ENCODE measurements at places on chromosomes 11 and 22.

DNA sequence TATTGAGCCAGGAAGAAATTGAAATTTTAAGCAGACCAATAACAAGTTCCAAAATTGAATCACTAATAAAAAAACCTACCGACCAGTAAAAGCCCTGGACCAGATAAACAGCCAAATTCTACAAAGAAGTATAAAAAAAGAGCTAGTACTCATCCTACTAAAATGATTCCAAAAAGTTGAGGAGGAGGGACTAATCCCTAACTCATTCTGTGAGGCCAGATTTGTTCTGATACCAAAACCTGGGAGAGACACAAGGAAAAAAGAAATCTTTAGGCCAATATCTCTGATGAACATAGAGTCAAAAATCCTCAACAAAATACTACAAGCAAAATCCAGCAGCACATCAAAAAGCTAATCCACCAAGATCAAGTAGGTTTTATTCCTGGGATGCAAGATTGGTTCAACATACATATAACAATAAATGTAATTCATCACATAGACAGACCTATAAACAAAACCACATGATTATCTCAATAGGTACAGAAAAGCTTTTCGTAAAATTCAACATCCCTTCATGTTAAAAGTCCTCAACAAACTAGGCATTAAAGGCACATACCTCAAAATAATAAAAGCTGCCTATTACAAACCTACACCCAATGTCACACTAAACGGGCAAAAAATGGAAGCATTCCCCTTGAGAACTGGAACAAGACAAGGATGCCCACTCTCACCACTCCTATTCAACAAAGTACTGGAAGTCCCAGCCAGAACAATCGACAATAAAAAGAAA, 13.1 kb downstream of the OR52A5 start:
- no peak for DNase-seq

GRCh38 chr11:81112718-81113117, 1620.9 kb downstream of the FAM181B start:
- no peak for DNase-seq

- DNase-seq = no peak
Observed at GRCh38 chr22:31400023-31400397, 606 bp downstream of the DRG1 start.

GRCh38 chr11:118149493-118149892, 3.1 kb downstream of the SCN4B start:
- no peak for DNase-seq

DNA sequence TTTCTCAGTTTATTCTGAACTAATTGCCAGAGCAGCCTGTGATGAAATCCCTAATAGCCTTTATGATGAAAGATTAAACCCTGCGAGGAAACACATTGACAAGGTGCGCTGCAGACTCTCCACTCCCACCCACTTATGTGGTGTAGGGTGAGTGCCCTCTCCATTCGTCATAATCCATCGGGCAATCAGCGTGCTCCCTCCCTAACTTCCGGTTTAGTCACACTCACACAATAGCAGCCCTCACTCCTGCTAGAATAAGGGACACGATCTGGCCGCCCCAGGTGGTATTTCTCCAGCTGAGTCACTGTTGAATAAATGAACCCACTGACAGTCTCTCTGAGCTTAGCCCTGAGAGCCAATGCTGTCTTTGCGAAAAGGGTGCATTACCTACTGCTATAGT, 188.3 kb downstream of the OPCML start:
- DNase-seq = no peak
